Hypothalamus (tissue), 51 donors: ENCODE measurements at places on chromosomes 2 and 18.
A peak's percentile ranks its signal among the peaks of the same experiment; 100 is the strongest.

DNA sequence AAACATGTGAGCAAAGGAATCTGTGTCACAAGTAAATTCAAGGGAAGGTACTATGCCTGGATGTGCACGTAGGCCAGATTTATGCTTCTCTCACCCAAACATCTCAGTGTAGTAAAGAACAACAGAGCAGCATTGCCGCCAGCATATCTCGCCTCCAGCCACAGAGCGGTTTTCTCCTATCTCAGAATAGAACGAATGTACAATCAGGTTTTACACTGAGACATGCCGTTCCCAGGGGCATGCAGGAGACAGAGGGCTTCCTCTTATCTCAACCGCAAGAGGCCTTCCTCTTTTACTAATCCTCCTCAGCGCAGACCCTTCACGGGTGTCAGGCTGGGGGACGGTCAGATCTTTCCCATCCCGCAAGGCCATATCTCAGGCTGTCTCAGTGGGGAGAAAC lies 175.3 kb downstream of the RPIA start:
- no peak for DNase-seq

- DNase-seq, result no peak
These were observed 61.3 kb downstream of the DDX18 start for GRCh38 chr2:117875786-117876185.

DNA sequence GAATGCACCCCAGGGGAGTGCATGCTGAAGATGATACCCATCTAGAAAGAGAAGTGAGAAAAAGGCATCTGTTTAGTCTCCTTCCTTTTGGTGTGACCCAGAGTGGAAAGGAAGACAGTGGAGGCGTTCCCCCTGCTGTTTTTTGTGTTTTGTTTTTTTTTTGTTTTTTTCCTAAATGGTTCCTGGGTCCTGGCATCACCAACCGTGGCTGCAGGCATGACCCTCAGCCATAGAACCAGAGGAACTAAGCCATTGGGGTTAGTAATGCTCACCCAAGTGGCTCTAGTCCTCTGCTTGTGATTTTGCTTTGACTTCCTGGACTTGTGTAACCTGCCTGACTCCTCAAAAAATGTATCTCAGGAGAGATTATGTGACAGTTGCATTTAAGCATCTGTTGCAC lies 451.3 kb downstream of the DCC start:
- DNase-seq, result no peak

DNA sequence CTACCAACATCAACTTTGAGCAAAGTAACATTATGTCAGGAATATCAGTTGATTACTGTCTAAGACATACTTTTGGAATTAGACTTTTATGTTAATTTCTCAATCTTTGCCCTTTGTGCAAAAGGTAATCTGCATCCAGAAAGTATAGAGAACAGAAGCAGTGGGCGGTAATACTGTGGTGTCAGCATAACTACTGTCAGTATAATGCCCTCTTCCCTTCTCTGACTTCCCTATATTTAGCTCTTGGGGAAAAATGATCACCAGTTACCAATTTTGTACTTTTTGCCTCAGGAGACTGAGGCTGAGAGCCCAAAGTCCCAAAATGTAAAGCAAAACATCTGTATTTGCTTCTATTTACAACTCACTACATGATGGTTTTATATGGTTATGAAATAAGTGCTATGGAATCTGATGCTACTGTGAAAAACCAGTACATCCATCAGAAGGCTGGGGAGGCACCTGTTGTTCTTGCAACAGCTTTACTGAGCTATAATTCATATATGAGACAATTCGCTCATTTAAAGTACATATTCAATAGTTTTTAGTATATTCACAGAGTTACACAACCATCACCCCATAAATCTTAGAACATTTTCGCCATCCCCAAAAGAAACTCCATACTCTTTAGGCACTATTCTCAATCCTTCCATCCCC lies 51.3 kb upstream of the CD302 start:
- no peak for DNase-seq

DNA sequence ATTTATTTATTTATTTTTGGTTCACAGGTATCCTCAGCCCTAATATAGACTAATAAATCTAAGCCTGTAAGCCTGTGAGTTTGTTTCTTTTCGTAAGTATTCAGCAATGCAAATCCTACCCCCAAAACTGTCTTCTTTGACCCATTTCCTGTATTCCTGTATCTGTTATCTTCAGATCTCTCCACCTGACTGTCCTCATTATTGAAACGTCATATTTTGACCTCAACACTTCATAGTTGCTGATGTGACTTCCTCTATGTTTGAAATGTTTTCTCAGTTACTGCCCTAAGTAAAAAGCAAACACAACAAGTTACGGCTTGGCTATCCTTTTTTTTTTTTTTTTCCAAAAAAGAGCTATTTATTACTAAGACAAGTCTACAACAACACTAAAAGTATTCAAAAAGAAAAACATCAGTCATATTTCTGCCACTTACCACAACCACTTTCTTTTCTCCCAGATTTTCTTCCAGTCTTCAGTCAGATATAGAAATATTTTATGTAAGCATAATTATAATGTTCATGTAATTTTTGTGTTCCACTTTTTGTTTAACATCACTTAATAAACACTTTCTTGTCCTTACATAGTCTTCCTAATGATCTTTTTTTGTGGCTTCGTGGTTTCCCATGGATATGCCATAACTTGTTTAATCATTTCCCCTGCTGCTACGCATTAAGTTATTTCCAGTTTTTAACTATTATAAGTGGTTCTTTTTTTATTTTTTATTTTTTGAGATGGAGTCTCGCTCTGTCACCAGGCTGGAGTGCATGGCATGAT lies 45.0 kb upstream of the EML4 start:
- DNase-seq, result no peak

GRCh38 chr2:194765723-194766122 lies 891.3 kb upstream of the SLC39A10 start:
- no peak for DNase-seq

GRCh38 chr2:70145851-70146739 lies 44.7 kb downstream of the C2orf42 start:
- DNase-seq, result no peak

DNA sequence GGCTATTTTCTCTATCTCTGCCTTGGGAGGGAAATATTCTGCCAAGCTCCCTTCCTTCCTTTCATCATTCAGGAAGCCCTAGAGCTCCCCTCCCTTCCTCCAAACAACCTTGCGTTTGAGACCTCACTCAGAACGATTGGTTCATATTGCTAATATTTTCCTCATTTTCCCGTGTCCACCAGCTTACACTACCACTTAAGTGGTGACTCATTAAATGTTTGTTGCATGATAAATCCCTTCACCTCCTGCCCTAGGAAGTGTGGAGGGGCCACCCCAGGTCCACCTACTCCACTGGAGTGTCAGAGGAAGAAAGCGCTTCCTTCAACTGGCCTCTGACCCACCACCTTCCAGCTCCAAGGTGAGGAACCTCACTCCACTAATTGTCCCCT lies 2.3 kb upstream of the LPIN2 start:
- no peak for DNase-seq

DNA sequence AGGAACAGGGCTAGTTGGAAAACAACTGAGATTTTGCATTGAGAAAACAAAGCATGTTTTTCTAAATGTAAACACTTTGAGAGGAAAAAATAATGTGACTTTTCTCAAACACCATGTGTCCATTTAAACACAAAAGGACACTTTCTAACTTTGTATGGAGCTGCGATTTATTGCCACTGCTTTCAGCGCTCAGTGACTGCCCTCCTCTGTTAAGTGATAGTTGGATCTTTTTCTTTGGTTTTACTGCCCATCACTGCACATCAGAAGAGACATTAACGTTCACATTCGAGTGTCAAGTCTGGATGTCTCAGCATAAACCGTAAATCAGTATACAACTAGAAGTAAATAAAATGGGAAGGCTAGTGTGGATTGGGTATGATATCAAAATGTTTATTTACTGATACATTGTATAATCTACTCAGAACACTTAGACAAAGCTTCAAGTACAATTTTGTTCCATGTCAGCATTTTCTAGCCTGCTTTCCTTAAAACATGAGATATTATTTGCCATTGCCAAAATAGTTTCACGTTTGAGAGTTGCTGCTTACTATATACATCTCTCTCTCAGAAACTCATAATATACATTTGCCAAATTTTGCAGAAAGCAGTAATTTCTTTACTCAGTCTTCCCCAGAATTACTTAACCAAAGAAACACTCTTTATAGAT lies 237.6 kb downstream of the IKZF2 start:
- DNase-seq, result no peak

- no peak for DNase-seq
These were observed 47.0 kb upstream of the RALBP1 start for GRCh38 chr18:9428301-9428706.

DNA sequence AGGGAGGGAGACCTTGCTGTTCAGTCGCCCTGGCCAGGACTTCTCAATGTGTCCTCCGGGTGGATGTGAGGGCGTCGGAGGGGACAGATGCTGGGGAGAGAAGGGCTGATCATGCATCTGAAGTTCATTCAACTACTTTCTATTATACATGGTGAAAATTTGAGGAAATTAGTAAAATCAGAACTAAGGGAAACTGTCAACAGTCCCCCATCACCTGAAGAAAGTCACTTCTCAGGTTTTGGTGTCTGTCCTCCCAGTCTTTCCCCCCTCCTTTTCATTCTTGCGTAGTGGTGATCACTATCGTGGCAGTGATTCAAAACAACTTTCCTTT lies 17.4 kb upstream of the ACKR3 start:
- DNase-seq, result no peak

GRCh38 chr2:177175917-177176668 lies 36.5 kb upstream of the HNRNPA3 start:
- DNase-seq, result no peak

DNA sequence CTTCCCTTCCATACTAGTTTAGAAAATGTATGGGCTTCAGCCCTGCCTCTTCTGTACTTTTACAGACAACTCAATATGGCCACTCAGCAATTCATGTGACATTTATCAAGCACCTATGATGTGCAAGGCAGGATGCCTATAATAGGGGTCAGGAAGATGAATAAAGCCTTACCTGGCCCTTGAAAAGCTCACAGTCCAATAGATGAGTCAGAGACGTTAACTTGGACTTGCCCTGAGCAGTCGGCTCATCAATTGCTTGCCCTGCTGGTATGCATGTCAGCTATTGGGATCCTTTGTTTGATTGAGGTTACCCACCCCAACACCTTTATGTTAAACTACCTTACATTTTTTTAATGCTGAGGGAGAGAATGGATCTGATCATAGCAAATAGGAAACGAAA lies 116.1 kb downstream of the DNER start:
- no peak for DNase-seq

DNA sequence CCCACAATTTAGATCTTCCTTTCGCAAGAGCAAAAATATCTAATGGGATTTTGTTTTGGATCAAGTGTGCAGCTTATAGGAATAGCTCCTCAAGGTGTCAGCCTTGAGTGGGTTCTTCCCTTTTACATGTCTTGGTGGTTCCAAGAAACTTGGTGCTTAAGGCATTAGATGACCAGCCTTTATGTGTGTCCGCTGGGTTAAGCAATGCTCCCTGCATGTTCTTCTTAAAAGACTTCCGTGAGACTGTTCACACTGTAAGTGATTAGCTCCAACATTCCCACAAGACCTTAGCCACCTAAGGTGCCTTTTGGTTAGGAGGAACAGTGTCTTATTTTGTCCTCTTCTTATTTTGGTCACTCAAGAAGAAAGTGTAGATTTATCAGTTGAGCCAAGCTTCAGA lies 44.3 kb upstream of the GPR39 start:
- no peak for DNase-seq

GRCh38 chr18:47331026-47331425 lies 79.6 kb upstream of the SKOR2 start:
- no peak for DNase-seq

GRCh38 chr2:41869542-41870264 lies 178.1 kb upstream of the PKDCC start:
- DNase-seq, result peak; percentile 63

DNA sequence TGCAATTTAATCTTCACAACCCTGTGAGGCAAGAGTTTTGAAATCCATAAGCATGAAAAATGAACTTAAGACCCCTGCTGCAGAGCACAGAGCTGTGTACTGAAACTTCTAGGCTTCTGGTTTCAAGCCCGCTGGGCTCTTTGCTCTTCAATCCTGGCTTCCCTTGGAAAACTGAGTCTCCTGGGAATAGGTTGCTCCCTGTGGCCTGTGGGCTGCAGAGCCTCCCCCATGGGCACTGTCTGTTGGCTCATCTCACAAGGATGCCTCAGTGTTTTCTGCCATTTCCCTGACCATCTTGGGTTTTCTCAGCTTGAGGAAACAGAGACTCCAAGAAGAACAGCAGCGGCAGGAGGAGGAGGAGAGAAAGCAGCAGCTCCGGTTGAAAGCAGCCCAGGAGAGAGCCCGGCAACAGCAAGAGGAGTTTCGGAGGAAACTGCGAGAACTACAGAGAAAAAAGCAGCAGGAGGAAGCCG lies 44.5 kb downstream of the SUMO1 start:
- DNase-seq, result no peak

DNA sequence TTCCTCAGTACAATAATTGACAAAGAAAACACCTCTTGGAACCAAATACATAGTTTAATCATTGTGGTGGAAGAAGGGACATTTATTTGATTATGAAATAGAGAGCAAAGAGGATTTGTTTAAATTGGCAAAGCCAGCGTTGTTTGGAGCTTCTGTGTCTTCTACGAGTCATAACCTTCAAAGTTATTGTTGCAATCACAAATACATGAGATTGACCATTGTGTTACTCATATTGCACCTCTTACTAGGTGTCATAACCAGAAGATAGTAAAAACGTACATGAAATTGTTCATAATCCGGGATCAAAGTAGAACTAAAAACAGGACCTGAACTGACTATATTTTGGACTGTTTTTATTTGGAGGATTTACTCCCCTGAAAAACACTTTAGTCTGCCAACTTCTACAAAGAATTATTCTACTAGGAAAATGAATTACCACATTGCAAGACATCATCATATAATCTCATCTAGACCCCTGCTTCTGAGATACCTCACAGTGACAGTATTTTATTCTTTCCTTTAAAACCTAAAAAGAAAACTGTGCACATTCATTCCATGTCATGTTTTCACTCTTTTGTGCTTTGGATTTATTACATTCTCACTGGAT lies 151.7 kb upstream of the KLF7 start:
- DNase-seq, result no peak

- no peak for DNase-seq
These were observed 43.5 kb downstream of the TMEM163 start for GRCh38 chr2:134675314-134675713.

- no peak for DNase-seq
These were observed 4.9 kb downstream of the CEP192 start for GRCh38 chr18:12995952-12996477.

GRCh38 chr2:197515315-197515738 lies 539 bp upstream of the MOB4 start:
- no peak for DNase-seq

DNA sequence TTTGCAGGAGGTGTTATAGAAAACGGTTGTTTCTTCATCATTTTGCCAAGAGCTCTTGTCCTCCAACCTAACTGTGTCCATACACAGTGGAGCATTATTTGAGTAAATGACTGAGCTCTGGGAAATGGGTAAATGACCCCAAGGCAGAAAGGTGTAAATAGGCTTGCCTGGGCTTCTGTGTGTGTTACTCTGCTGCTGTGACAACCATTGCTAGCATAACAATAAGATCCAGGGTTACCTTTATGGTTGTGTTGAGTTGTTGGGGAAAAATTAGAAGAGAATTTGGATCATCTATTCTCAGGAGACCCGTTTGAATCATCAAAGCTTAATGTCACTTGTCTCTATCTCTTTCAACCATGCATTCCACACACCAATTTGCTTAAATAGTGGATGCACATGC lies 672.7 kb downstream of the DPP10 start:
- DNase-seq, result no peak
